ENCODE measurements at places on chromosomes 7 and 10. TPM values are rescaled to one million over a fixed set of nuclear protein-coding genes. Genes with fewer than 3 reads are reported as not detected.

GRCh38 chr10:12479437-12479844, 130.1 kb downstream of the CAMK1D start:
- DNase-seq: no peak

GRCh38 chr7:40833191-40833887, 698.5 kb downstream of the SUGCT start:
- DNase-seq: no peak

GRCh38 chr7:121041516-121042148, 53.1 kb downstream of the CPED1 start:
- DNase-seq: no peak

- DNase-seq: no peak
Observed at GRCh38 chr10:63412304-63412703, 53.5 kb downstream of the JMJD1C start.

GRCh38 chr10:110462166-110463095, 35.3 kb upstream of the DUSP5 start:
- DNase-seq: no peak

FBXW4 gene
- total RNA-seq: 17.2 TPM

C10orf90 gene
- not detected for total RNA-seq

HOXA6 gene
- 1.9 TPM for total RNA-seq
